ENCODE measurements at places on chromosomes 13 and 19.

DNA sequence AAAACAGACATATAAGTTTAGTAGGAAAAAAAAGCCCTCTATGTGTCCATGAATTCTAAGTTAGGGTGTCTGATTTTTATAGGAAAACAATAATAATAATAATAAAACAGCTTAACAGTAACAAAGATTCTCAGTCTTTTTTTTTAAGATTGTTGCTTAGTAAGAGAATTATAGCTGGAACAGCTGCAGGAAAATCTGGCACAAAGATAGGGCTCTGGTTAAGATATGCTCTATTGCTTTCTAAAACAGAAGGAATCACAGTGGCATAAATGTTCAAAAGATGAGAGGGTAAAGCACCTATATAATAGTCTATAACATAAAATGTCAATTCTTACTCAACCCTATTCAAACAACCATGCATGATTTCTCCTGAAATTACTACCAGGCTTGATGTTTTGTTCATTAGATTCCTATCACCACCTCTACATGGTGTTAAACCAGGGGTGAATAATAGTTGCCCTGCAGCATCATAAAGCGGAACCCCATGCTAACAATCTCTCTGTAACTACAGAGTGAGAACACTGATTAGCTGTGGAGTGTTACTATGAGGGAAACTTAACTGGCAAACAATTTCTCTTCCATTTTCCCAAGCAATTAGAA, 541.4 kb upstream of the MIR17HG start:
- DNase-seq = no peak

GRCh38 chr19:46746281-46747057, at the start of gene STRN4:
Gene STRN4 (minus strand): TSS chr19:46746450. CDS start chr19:46746430, 20 bp downstream.
- no peak for DNase-seq

DNA sequence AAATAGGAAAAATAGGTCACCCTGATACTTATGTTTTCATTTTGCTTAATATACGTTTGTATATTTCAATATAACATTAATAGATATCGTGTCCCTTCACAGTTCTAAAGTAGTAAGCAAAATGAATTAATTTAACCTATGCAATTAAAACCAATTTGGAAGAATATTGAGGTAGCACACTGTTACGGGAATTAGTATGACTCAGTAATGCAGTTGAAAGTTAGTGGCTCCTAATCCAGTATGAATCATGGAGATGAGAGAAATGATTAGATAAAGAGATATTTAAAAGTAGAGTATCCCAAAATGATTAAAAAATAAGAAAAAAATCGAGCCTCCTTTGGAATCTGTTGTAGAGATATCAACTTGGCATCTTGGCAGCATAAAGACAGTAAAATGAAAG, 177.0 kb upstream of the SLITRK6 start:
- DNase-seq = no peak

DNA sequence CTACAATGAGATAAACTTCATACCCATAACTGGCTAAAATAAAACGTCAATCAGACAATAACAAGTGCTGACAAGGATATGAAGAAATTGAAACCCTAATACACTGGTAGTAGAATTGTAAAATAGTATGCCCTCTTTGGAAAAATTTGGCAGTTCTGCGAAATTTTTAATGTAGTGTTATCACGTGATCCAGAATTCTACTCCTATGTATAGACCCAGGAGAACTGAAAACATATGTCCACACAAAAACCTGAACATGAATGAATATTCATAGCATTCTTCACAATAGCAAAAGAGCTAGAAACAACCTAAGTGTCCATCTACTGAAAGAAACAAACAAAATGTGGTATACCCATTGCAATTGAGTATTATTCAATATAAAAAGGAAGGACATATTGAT, 14.2 kb upstream of the MYO16 start:
- no peak for DNase-seq

- DNase-seq = no peak
Observed at GRCh38 chr13:47837104-47837880, 163.8 kb downstream of the SUCLA2 start.

GRCh38 chr13:57582032-57582431, 49.5 kb upstream of the PCDH17 start:
- DNase-seq = no peak

GRCh38 chr13:107351305-107351704, 783.4 kb upstream of the ARGLU1 start:
- no peak for DNase-seq

- DNase-seq = no peak
Observed at GRCh38 chr13:24230428-24231072, 70.0 kb downstream of the SPATA13 start.

DNA sequence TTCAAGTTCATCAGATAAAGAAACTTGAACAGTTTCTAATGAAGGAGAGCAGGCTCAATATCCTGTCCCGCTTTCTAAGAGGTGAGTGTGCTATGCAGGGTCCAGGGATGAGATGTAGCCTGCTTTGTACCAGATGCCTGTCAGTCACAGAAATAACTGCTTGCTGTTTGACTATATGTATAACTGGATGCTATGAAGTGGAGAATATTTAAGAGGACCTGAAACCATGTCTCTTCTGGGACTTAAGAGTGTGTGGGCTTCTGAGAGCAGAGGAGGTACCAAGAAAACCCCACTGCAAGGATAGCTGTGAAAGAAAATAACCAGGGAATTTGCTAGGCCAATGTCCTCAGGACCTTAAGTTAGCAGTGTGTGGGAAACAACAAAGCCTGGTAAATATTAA, 246.3 kb upstream of the RFC3 start:
- no peak for DNase-seq

Measured in dorsolateral prefrontal cortex (tissue), 122 donors.